ENCODE measurements at places on chromosomes 7 and 10. TPM values are rescaled to one million over a fixed set of nuclear protein-coding genes. Genes with fewer than 3 reads are reported as not detected.

FAM180A gene
- 0.19 TPM for polyA plus RNA-seq

TUBAL3 gene
- polyA plus RNA-seq = 0.22 TPM

OPALIN gene
- polyA plus RNA-seq = not detected

STEAP4 gene
- polyA plus RNA-seq = 0.13 TPM

LEP gene
- polyA plus RNA-seq = 0.37 TPM

C7orf57 gene
- polyA plus RNA-seq = 0.79 TPM

GSTO2 gene
- 33.9 TPM for polyA plus RNA-seq

PRKRIP1 gene
- 44.0 TPM for polyA plus RNA-seq

PLAU gene
- polyA plus RNA-seq = 24.6 TPM

MNX1 gene
- 0.17 TPM for polyA plus RNA-seq

PCLO gene
- polyA plus RNA-seq = 8.0 TPM

ACSM6 gene
- polyA plus RNA-seq = 0.10 TPM

CARD11 gene
- 1.1 TPM for polyA plus RNA-seq

ABCB1 gene
- polyA plus RNA-seq = 16.5 TPM

FAM221A gene
- polyA plus RNA-seq = 24.1 TPM

GRM8 gene
- polyA plus RNA-seq = 7.9 TPM

All from left renal cortex interstitium (tissue), 4 donors.